HFFc6 (cell line): ENCODE measurements at places on chromosomes 2 and 18. TPM values are rescaled to one million over a fixed set of nuclear protein-coding genes. Genes with fewer than 3 reads are reported as not detected.

Gene TRIM43
- not detected in 3 replicates for total RNA-seq

Gene LYG1
- total RNA-seq: 0.24 to 0.27 TPM in 2 of 3 replicates, not detected in the other

Gene FOXI3
- not detected in 2 replicates for total RNA-seq

Gene DUSP19
- total RNA-seq: 2.5 to 3.0 TPM (median 2.7 TPM) in 3 replicates

Gene CEBPZOS
- total RNA-seq: 61.0 and 63.1 TPM in 2 replicates

Gene SLC8A1
- total RNA-seq: 77.0 and 91.9 TPM in 2 replicates

GRCh38 chr2:235569837-235570236 is 76.0 kb downstream of the AGAP1 start:
- H3K36me3 ChIP-seq: peaks cover 19% of the 10 kb centered on the region
- H3K27ac ChIP-seq: peak overlapping the region; percentile 18; the same call in 1 of the 2 replicates
- H3K27me3 ChIP-seq: peaks cover 3% of the 10 kb centered on the region; the same call in 1 of the 2 replicates
- DNase-seq: no peak

GRCh38 chr18:48563027-48563426 is 24.2 kb downstream of the CTIF start:
- peaks cover 2% of the 10 kb centered on the region for H3K27me3 ChIP-seq
- peak overlapping the region; percentile 35; the same call in 1 of the 2 replicates for H3K4me3 ChIP-seq
- H3K27ac ChIP-seq: peak overlapping the region; percentile 86

DNA sequence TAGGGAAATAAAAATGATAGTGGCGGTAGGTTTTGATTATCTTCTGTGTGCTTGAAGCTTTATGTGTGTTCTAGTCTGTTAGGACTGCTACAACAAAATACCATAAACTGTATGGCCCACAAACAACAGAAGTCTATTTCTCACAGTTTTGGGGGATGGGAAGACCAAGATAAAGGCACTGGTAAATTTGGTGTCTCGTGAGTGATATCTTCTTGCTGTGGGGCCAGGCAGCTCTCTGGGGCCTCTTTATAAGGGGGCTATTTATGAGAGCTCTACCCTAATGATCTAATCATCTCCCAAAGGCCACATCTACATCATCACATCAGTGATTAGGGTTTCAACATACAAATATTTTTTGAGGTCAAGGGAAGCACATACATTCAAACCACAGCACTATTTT is 86.8 kb upstream of the SPHKAP start:
- H3K4me1 ChIP-seq: no peaks in the 10 kb centered on the region
- H3K36me3 ChIP-seq: no peaks in the 10 kb centered on the region
- H3K27ac ChIP-seq: no peak overlapping the region
- H3K27me3 ChIP-seq: no peaks in the 10 kb centered on the region
- DNase-seq: no peak
- H3K4me3 ChIP-seq: no peak overlapping the region

DNA sequence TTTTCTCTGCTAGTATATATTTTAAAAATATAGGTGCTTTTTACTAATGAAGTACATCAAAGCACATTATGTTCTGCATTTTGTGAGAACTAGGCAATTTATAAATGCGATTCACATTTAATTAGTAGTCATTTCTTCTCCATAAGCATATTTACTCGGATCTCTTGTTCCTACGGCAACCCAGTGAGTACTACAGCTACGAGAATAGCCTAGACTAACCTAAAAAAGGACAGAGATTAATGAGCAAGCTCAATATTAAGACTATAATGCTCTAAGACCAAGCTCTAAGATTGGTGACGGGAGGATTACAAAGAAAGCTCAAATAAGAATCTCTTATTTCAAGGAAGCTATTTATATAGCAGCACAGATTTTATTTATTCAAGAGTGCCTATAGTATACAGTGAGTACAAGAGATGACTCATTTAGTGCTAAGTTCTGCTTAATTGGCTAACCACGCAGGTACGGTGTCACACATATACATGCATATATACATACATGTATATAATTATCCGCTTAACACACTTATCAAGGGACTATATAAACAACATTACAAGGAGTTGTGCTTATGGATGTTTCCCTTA is 364.7 kb downstream of the GPD2 start:
- H3K27me3 ChIP-seq: peaks cover 5% of the 10 kb centered on the region
- no peak overlapping the region for H3K27ac ChIP-seq
- H3K36me3 ChIP-seq: no peaks in the 10 kb centered on the region
- DNase-seq: no peak
- H3K4me3 ChIP-seq: peak overlapping the region; percentile 79

- H3K27ac ChIP-seq: peak overlapping the region; percentile 93
- H3K36me3 ChIP-seq: no peaks in the 10 kb centered on the region
- peak; percentile 73 for DNase-seq
- no peaks in the 10 kb centered on the region; the same call in 1 of the 2 replicates for H3K27me3 ChIP-seq
Measured at GRCh38 chr2:69741229-69741574, 732 bp upstream of the ANXA4 start.

DNA sequence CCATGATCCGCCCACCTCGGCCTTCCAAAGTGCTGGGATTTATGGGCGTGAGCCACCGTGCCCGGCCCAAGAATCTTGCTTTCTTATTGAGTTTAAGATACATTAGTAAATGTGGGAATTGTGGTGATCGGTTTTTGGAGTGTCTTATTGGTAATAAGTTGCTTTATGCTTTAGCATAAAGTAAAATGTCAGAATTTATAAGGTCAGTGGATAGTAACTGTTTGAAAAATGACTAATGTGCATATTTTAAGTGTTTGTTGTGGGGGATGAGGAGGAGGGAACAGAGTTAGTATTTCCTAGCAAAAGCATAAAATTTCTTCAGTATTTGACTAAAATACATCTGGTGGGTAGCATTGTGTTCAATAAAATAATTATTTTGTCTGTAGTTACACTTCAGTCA is 77.4 kb downstream of the SLC39A10 start:
- H3K4me1 ChIP-seq: peaks cover 37% of the 10 kb centered on the region
- no peak for DNase-seq
- H3K27ac ChIP-seq: no peak overlapping the region
- peak overlapping the region; percentile 17; the same call in 1 of the 2 replicates for H3K4me3 ChIP-seq
- peaks cover 6% of the 10 kb centered on the region; the same call in 1 of the 2 replicates for H3K27me3 ChIP-seq

DNA sequence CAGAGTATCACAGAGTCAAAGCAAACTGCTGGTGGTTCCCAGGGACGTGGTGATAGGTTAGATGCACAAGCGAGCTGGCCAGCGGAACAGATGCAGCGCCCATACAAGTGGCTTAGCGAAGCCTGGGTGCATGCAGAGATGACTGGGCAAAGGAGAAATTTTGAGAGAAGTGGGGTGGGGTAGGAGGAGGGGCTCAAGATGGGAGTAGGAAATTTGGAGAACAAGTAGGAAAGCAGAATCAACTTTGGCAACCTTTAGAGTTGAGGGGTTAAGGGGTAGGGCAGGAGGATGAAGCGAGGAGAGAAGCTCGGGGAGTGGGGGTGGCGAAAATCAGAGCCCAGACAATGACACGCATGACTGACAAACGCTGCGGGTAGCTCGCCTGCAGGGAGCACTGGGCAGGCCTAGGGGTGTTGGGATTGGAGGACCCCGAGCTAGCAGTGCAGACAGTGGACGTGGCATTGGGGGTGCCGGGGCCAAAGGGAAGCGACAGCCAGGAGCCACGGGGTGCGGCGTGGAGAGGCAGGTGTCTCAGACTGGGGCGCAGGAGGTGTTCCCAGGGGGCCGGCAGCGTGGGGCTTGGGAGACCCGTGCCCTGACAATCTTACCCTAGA is 431 bp downstream of the FAM98A start:
- H3K27ac ChIP-seq: peak overlapping the region; percentile 95
- peaks cover 46% of the 10 kb centered on the region for H3K4me1 ChIP-seq
- DNase-seq: peak; percentile 34
- peak overlapping the region; percentile 94 for H3K4me3 ChIP-seq
- H3K27me3 ChIP-seq: peaks cover 5% of the 10 kb centered on the region; the same call in 1 of the 2 replicates
- H3K36me3 ChIP-seq: peaks cover 14% of the 10 kb centered on the region

DNA sequence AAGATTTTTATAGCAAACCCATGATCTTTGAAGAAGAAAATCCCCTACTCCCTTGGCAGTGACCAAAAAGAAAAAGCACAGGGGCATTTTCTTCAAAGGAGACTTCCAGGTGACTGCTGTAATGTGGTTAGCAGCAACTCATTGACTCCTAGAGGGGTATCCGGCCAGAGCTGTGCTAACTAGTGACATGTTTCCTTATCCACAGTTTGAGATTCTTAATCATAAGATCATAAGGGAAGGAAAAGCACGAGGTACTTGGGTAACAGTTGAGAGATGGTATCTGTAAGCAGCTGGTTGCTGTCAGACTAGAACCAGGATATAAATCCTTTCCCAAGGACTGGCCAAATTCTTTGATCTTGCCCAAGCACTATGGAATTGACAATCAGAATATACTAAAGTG is 124.7 kb downstream of the MREG start:
- H3K4me3 ChIP-seq: no peak overlapping the region
- H3K27me3 ChIP-seq: no peaks in the 10 kb centered on the region; the same call in 1 of the 2 replicates
- DNase-seq: no peak
- peaks cover 23% of the 10 kb centered on the region for H3K4me1 ChIP-seq
- H3K36me3 ChIP-seq: 0 out of 2 replicates have a peak, but pooled peaks cover 8% of the 10 kb centered on the region

DNA sequence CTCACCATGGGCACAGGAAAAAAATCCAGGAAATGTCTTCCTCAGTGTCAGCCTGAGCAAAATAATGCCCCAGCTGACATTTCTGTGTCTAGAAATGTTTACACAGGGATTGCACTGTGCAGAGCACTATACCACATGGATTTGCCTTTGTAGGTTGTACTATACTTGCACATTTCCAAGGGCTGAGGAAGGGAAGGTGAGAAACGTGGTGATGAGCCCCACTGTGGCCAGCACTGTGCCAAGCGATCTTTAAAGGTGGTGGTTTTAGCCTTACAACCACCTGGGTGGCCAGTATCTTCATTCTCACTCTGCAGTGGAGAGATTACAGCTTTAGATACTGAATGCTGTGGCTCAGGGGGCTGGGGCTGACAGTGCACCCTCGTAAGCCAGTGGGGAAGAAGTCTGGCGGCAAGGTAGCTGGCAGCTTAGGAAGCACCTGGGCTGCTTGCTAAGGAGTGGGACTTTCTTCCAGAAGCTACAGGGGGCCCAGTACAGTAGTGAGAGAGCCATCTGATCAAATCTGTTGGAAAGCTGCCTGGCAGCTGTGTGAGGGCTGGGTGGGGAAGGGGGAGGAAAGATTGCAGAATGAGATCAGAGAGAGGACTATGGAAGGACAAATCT is 81.4 kb upstream of the MSH2 start:
- H3K27me3 ChIP-seq: no peaks in the 10 kb centered on the region; the same call in 1 of the 2 replicates
- no peak for DNase-seq
- H3K27ac ChIP-seq: no peak overlapping the region
- no peaks in the 10 kb centered on the region for H3K36me3 ChIP-seq
